ENCODE measurements at places on chromosomes 3 and 15.
A peak's percentile ranks its signal among the peaks of the same experiment; 100 is the strongest.

DNA sequence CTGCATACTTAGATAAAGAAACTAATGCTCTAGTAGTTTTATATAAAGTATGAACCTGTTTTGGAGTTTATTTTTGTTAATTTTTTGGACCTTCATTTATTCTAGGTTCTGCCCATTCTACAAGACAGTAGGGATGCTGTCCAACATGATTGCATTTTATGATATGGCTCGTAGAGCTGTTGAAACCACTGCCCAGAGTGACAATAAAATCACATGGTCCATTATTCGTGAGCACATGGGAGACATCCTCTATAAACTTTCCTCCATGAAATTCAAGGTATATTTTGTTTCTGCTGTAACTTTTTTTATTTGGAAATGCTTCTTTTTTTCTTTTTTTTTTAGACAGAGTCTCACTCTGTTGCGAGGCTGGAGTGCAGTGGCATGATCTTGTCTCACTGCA, 33.3 kb upstream of the GRAMD1C start:
- no peak for DNase-seq

DNA sequence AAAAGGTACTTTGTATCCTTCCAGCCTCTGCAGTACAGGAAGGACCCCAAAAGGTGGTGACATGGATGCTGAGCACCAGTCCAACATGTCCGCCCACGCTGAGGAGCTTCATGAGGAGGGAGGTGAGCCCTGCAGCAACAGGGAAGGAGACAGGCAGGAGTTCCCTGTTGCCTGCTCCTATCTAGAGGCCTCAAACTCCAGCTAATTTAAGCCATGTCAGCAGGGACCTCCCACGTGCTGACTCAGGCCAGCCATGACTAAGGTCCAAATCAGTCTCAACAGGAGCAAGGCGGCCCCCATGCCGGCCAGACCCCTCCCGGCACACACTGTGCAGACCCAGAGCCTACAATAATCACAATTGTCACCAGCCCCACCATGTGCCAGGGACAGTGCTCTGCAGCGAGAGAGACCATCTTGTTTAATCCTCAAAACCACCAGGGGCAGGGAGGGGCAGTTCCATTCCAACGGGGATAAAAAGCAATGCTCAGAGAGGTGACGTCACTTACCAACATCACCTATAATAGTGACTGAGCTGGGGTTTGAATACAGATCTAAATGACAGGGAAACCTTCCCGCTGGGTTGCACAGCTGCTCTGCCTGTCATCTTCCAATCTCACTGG, 54.5 kb upstream of the GATA2 start:
- DNase-seq, result peak; percentile 66

- no peak for DNase-seq
These were observed 29.0 kb downstream of the CCR3 start for GRCh38 chr3:46271209-46271745.

DNA sequence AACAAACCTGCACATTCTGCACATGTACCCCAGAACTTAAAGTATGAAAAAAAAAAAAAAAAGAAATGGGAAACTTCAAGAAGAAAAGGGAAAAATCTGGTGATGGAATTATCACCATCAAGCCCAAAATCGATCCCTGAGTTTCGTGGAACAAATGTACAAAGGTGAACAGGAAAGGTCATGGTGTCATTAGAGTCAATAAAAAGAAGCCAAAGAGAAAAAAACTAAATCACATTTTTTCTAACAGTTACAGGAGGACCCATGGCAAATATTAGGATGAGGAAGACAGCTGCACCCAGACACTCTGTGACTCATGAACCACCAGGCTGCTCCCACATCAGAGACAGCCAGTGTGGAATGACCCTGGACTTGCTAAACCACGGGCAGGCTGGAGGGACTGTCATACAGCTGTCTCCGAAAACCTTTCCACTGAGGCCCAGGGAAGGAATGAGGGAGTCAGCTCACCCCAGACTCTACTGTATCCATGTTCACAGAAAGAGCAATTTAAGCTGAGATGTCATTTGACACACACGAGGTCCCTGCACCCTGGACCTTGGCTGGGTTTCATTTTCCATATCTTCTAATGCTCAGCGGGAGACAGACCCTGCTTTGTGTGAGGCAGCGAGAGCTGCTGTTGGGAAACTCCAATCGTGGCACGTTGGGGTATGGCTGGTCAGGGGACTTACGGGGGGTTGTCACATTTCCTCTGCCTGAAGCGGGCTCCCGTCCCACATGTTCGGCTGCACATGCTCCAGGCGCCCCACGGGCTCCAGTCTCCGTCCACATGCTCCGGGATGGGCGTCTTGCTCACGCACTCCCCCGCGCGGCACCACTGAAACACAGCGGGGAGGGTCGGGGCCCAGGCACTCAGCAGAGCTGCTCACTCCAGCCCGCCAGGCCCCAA, 210.2 kb downstream of the ADAMTS17 start:
- no peak for DNase-seq

DNA sequence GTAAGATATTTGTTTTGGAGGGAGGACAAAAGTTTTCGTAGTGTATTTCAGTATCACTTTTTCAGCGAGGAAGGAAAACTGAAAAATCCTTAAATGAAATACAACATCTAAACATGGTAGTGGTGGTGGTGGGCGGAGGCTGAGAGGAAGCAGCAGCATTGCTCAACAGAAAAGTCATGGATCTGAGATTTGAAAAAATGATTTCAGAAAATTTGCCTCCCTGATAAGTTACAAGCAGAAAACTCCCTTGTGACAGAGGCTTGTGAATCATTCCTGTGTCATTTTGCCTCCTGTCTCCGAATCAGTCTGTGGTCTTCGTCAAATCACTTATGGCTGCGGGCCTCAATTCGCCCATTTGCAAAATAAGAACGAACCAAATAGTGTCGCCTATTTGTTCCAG, 965 bp upstream of the CRBN start:
- DNase-seq, result no peak

GRCh38 chr3:150248116-150248887, 159.8 kb upstream of the TSC22D2 start:
- DNase-seq, result peak; percentile 59

DNA sequence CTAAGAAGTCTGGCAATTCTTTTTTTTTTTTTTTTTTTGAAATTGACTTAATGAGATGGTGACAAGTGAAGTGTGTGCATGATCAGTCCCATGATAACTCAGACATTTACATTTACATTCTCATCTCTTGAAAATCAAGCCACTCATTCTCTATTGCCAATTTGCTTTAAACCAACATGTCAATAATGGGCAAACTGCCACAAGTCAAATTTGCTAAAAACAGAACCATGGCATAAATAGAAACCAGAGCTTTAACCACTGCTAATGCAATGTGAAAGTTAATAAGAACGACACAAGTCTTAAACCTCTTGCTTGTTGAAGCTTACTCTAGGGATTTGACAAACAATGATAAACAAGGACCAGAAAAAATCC, 12.0 kb upstream of the COL8A1 start:
- no peak for DNase-seq

DNA sequence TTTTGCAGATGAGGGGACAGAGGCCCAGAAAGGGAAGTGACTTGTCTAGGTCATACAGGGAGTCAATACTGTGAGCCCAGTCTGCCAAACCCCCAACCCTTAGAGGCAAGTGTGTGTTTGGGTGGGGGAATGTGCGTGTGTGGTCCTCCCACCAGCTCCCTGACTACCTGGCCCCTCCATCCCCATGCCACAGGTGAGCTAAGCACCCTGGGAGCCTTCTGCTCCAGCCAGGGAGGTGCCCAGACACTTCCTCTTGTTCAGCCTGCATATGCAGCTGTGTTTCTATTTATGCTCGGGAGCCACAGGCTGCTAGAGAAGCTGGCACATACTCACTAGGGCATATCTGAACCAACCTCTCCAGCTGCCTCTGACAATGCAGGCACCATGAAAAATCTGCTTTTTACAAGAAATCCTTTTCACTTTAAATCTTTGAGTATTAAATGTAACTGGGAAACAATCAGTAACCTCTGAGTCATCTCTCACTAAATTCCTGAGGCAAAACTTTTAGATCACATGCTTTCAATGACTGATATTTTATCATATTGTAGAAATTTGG, 20.7 kb downstream of the TBC1D2B start:
- DNase-seq, result no peak

GRCh38 chr3:154584041-154584440, 154.1 kb upstream of the GPR149 start:
- no peak for DNase-seq

DNA sequence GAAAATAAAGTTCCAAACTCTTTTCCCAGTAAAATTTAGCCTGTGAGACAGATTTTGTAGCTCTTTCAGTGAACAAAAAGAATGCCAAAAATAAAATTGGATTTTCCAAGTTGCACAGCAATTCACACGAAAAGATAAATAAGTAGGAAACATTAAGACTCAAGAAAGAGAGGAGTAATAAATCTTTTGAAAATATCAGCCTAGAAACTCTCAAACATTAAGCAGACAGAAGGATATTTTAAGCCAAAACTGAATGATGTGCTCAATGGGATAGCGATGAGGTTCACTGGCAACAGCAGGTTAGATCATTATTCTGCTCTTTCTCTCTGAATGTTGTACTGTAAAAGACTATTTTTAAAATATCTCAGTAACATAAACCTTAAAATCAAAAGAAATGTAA, 115.0 kb downstream of the STAG1 start:
- DNase-seq, result no peak

DNA sequence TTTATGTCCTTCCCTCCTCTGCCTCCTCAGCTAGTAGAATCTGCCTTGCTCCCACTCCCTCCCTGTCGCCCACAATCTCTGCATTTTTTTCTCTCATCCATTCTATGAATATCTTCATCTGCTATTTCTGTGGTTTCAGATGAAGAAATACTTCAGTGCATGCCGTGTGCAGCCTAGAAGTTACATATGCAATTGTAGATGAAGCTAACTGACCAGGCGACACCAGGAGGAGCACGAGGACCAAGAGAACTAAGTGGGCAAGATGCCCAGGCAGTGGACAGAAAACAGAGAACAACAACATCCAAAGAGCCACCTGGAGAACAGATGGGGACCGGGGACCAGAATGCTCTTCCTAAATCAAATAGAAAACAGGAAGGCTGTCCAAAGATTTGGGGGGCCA, 121.4 kb upstream of the ATP11B start:
- DNase-seq, result peak; percentile 48

DNA sequence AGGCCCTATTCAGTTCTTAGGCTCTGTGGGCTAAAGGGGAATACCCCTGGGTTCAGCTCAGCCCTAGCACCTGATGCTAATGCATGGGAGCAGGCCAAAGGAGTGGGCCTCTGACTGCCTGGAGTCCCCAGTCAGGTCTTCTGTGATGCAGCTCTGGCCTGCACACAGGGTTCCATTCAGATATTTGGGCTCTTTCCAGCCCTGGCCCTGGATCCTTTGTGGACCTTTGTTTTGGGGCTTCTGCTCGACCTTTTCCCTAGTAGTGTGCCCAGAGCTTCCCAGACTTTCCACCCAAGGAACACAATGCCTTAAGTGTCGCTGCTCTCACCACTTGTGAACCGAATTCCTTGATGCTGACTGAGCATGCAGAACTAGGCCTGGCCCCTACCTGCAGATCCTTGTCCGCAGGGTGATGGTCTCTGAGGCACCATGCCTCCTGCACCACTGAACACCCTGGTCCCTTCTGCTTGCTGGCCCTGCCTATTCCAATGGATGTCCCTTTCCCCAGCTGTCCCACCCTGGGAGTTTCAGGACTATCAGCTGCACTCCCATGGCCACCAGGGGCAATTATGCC, 5.1 kb downstream of the SEC13 start:
- no peak for DNase-seq

DNA sequence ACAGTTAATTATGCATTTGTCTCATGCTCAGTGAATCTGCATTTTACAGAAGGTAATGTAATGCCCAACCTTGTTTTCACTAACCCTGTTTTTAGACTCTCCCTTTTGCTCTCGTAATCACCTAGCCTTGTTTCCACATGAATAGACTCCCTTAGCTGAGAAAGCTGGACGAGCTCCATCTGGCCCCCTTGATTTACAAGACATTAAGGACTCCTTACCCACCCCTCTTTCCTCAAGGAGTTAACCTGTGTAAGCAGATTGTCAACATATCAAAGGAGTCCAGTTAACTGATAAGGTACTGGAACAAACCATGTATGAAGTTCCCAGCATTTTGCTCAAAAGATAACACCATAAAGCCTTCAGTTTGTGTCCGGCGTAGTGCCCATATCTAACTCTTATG, 99.6 kb downstream of the VPS8 start:
- DNase-seq, result no peak

DNA sequence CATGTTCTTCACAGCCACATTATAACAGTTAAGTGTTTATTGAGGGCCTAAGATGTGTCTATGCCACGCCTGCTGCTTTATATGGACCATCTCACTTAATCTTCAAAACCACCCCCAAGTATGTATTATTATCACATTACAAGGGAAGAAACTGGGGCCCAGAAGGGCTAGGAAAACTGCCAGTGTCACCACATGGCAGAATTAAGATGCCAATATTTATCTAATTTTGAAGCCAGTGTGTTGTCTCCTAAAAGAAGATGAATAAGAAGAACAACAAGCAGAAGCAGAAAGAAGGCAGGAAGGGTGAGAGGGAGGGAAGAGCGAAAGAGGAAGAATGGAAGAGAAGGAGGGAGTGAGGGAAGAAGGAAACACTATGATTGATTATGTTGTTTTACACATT, 491.3 kb upstream of the IL12A start:
- DNase-seq, result no peak

DNA sequence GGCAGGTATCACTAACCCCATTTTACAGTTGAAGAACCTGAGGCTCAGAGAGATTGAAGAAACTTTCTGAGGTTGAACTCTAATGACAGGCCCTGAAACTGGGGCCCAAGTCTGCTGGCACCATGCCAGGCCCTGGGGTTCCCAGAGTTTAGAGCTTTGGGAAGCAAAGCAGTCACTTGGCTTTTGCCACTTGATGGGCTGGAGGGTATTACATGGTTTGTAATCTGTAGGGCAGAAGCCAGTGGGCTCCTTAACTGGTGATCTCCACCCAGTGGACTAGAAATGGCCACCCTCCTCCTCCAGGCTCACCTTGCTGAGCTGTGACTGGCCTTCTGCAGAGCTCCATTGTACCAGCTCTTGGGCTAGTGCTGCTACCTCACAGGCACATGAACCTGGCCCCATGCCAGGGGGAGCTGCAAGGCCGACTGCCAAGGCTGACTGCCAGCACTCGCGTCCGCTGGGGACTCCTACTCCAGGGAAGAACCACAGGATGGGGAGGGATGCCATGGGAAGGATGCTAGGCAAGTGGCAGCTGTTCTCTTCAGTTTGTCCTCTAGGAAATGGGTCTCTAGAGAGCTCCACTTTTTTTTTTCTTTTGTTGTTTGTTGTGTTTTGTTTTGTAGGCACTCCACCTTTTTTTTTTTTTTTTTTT, 104.8 kb downstream of the ETFA start:
- DNase-seq, result no peak

DNA sequence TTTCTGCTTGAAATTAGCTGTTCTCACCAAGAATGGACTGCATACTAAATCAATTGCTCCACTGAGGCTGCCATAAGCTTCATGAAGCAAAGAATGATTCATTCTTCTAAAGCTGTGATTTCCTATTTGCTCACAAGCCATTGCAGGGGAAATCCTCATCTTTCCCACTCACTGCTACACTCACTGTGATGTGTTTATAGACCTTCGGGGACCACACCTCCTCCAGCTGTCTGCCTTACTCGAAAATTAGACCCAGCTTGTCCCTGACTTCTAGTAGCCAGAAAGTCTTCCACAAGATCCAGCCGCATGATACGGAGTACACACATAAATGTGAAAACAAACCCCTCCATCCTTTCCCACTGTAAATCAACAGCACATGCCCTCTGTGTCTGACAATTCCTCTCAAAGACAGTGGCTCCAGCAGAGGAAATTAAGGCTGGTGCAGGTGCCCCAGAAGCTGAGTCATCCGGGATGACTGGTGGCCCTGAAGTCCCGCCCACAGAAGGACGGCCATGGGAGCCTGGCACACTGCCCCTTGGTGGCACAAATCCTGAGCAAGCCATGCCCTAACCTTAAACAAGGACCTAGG, 172.0 kb downstream of the STT3B start:
- peak; percentile 60 for DNase-seq
